ENCODE measurements at places on chromosomes 3 and 15.

DNA sequence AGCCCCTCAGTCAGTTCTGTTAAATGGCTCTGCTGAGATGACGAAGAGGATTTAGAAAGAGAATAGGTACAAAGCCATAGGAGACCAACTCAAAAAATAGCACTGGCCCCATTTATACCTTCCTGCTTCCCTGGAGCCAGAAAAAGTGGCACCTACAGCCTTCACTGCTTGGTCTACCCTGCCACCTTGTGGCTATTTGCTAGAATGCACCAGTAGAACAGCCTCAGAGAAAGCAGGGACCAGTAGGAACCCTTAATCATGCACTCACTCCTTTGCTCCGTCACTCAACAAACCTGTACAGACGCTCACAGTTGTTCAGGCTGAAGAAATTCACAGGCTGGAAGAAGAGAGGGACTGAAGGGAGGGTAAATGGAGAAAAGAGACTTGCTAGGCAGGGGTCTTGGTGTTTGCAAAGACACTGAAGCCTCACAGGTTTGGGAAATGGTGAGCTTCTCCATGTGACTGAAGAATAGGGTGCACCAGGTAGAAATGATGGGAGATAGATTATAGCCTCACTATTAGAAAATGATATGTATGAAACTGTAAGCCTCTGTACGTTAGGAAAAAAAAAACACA, 12.1 kb upstream of the RTP2 start:
- peak; percentile 55 for DNase-seq

- DNase-seq, result no peak
Measured at GRCh38 chr15:56794553-56795329, 61.4 kb upstream of the ZNF280D start.

- no peak for DNase-seq
Measured at GRCh38 chr3:60916546-60916945, 334.7 kb downstream of the FHIT start.

DNA sequence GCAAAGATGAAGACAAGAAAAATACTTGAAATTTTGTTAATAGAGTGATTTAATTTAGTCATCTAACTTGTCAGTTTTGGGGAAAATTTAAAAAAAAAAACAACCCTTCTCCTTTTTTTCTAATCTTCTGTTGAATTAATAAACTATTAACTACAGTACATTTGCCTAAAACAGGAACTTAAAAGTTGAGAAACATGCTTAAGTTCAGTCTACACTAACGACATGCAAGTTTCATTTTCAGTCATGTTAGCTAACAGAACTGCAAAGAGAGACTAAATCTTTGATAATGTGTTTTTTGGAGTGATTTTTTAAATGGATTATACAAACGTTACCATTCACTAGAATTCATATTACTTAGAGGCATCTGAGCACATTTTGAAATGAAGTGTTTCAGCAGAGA, 71.9 kb upstream of the MBNL1 start:
- no peak for DNase-seq

GRCh38 chr15:75167588-75168350, 33.9 kb upstream of the C15orf39 start:
- no peak for DNase-seq

GRCh38 chr3:38009807-38010591, 19.4 kb downstream of the VILL start:
- no peak for DNase-seq

GRCh38 chr3:63442918-63443317, 164.8 kb downstream of the SYNPR start:
- DNase-seq, result no peak

DNA sequence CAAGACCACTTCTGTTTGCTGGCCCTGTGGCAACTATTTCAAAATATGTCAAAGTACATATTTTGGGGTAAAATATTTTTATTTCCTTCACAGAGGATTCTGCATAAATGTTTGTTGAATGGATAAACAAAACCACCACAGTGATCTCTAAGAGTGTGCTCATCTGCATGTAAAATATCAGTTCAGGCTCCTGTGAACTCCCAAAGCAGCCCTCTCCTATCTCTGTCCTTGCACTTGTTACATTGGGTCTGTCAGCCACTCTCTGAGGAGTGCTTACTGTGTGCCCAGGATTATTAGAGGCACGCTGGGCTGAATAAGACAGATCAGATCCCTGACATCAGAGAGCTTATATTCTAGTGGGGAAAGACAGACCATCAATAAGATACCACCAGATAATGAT, 27.1 kb downstream of the IQCH start:
- DNase-seq, result no peak

- no peak for DNase-seq
Measured at GRCh38 chr3:73498764-73499622, 125.7 kb downstream of the PDZRN3 start.

DNA sequence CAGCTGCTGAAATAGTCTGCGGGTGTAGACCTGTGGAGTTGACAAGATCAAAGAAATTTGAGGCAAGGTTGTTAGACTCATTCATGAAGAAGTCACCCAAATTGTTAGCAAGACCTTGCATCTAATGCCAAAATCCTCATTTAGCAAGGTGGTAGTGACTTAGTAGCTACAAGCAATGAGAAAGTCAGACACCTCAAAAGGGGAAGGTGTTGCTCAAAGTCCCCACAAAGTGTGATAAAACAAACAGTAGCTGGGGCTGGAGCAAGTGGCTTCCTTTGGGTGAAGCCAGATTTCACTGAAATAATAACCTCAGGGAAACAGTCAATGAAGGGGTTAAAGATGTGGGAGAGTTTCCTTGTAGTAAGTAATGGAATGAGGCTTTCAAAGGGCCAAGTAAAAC, 44.9 kb downstream of the CD86 start:
- no peak for DNase-seq

DNA sequence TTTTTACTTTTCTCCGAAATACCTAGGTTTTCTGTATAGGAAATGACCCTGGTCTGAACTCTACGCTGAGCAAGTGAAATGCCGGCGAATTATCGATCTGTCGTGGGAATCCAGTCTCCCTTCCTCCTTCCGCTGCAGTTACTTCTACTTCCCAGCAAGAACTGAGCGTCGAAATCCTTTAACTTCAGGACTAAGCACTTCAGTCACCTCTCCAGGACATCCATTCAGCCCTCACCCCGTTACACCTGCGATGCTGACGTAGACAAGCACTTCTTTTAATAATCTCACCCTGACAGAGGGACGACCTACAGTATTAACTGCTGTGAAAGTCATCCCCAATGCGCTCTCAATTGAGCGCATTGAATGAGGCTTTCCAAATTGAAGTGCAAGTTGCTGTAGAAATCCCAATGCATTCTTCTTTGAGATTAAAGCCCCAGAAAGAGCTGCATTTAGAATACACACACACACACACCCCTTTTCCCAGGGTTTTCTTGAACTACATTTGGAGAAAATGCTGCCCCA, 1.3 kb downstream of the TOP2B start:
- no peak for DNase-seq

DNA sequence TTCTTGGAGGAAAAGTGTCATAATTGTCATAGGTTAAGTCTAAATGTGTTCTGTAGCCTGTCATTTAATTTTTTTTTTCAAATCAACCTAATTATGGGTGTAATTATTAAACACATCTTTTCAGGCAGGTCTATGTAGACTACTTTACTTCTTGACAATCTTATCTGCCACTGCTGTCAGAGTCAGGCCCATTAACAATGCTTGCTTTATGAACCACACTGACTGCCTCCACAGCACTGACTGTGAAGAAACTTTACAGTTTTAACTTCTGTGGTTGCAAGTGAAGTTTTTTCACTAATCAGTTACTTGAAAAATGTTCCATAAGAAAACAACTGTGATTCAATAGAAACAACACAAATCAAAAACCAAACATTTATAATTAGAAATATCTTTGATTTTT, 407.8 kb downstream of the PLCL2 start:
- DNase-seq, result no peak

GRCh38 chr3:133529809-133530208, 43.7 kb upstream of the CDV3 start:
- no peak for DNase-seq

GRCh38 chr15:87609474-87609873, 647.1 kb downstream of the NTRK3 start:
- DNase-seq, result no peak

- DNase-seq, result peak; percentile 33
Measured at GRCh38 chr3:129440618-129441190, 680 bp downstream of the IFT122 start.

DNA sequence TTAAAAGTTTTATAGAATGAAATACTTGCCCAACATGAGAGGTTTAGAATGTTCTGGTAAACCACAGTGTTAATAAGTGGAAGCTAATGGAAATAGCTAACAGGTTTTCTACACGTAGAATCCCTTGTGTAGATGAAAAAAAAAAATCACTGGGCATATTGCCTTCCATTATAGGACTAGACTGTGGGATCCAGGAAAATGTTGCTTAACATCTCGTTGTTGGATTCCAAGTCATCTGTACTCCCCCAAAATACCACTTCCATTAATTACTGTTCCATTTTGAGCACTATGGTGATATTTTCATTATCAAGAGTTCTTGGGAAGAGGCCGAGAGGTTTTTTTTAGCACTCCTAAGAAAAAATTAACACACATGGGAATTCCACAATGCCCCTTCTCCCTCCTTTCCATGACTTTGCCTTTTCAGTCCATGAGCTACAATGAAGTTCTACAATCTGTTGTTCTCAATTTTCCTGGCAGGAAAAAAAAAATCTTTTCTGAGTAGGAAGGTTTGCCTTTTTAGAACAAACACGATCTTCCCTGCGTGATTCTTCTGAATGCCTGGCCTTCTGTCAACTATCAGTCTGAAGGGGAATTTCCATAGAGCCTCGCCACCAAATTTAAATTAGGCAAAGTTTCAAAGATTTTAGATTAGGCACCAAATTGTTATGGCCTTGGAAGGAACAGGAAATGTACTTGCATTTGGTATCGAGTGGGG, 74.4 kb upstream of the CTDSPL start:
- no peak for DNase-seq

DNA sequence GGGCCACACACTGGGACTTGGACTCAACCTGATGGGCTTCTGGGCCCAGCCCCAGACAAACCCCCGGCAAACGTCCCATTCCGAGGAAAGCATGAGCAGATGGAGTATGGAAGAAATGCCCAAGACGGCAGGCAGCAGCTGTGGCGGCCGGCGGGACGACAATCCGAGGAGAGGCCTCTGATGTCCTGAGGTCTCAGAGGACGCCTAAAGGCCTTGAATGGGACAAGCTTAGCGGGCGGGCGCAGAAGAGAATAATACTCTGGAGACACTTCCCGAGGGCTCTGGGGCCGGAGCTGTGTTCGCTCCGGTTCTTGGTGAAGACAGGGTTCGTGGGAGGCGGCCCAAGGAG, 482 bp upstream of the OGG1 start:
- DNase-seq, result no peak

- DNase-seq, result no peak
Measured at GRCh38 chr3:31343075-31343474, 189.7 kb upstream of the STT3B start.

GRCh38 chr3:99023590-99024192, 122.2 kb upstream of the DCBLD2 start:
- DNase-seq, result no peak

GRCh38 chr3:100081986-100082692, 32.2 kb downstream of the FILIP1L start:
- no peak for DNase-seq

DNA sequence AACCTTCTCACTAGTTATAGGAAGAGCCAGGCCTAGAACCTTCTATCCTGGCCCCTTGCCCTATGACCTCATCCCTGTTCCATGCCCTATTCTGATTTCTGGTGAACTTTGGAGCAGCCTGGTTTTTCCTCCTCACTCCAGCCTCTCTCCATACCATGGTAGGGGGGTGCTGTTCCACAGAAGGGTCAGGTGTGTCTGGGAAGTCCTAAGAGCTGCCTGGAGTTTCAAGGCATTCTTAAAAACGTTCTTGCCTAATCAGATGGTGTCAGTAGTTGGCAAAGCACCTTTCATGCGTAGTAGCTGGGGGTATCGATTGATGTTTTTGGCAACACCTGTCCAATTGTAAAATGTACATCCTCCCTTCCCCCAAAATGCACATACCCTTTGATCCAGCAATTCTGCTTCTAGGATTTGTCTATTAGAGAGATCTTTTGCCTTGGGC, 16.8 kb upstream of the ALPK3 start:
- DNase-seq, result no peak

- no peak for DNase-seq
Measured at GRCh38 chr15:27861171-27861570, 237.9 kb downstream of the OCA2 start.

GRCh38 chr3:24545887-24546286, 51.2 kb upstream of the THRB start:
- DNase-seq, result no peak

DNA sequence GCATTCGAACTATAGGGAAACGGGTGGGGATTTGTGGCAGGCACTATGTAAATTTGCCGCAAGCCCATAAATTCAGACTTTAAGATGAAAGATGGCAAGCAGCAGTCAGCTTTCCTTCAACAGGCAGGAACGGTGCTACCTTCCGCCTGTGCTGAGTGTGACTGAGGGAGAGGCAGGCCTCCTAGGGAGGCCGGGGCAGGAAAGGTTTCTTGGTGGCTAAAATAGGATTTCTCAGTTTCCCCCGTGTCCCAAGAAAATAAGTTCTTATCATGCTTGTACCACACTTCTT, 12.5 kb downstream of the FLNB start:
- DNase-seq, result no peak

- no peak for DNase-seq
Measured at GRCh38 chr3:46447228-46447985, 17.3 kb downstream of the LTF start.

All from CD4-positive, alpha-beta T cell (primary cell).